ENCODE measurements at places on chromosomes 2 and 18.

DNA sequence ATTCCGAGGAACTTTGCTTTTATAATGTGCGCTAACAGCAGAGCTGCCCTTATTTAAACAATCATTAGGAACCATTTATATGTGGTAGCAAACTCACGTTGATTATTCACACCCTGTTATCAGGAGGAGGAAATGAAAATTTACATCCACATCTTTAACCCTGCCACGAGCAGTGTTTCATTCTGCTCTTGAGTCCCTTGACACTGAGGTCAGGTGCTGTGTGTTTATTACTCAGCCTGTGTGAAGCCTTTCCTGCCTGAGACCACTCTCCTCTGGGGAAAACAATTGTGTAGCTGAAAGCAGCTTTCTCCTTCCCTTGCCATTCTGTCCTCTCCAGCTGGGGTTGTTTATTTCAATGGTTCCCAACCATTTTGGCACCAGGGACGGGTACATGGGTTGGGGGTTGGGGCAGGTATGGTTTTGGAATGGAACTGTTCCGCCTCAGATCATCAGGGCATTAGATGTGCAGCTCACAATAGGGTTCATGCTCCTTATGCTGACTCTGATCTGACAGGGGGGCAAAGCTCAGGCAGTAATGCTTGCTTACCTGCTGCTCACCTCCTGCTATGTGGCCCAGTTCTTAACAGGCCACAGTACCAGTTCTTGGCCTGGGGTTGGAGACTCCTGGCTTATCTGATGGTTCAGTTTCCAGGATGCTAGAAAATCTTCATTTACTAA, 651.1 kb downstream of the TDRD15 start:
- no peak for DNase-seq

DNA sequence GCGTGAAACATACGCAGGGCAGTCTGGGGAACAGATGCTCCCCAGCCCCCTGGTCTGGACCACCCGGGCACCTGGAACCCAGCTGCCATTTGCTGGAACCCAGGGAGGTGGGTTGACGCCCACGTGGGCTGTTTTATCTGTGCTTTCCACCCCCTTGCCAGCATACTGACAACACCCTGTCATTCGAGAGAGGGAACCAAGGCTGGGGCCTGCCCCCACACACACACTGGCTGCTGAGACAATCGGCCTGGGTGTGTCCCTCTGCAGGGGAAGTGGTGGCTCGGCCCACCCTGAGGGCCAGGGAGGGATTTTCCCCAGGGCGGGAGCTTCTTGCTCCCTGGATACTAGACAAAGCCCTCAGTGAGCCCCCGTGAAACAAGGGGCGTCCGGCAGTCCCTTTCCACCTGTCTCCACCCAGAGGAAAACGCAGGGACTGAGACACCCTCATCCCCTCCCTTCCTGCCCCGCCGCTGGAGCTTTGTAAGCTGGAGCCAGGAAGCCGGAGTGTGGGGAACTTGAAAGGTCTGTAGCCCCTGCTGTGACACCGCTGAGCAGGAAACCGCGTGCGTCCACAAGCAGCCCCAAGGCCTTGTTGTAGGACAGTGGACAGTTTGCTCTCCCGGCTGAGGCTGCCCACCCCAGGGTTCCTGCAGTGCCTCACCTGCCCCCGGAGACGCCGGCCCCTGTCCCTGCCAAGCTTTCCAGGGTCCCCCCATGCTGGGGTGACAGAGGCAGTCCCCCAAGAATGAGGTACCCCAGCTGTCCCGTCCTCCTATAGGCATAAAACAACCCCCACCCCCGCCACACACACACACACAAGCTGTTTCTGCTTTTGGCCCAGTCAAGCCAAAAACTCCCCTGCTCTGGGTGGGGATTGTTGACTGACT, 14.1 kb upstream of the KLF11 start:
- DNase-seq, result no peak

DNA sequence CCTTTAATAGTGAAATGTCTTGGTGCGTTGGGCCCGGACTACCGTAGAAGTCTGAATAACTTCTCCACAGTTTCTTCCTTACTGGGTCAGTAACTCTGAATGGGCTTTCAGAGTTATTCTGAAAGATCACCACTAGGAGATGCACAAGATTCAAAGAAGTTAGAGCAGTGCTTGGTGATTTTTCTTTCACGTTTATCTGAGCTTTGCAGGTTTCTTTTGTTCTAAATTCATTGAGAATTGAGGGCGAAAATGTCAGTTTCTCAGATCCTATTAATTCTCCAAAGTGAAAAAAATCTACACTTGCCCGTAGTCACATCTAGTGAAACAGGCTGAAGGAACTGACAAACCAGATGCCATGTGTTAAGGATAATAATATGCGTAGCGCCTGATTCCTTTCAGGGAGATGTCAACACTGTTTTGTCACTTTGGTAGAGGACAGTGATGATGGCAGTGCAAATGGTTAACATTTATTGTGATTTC, 70.1 kb downstream of the QPCT start:
- DNase-seq, result no peak

DNA sequence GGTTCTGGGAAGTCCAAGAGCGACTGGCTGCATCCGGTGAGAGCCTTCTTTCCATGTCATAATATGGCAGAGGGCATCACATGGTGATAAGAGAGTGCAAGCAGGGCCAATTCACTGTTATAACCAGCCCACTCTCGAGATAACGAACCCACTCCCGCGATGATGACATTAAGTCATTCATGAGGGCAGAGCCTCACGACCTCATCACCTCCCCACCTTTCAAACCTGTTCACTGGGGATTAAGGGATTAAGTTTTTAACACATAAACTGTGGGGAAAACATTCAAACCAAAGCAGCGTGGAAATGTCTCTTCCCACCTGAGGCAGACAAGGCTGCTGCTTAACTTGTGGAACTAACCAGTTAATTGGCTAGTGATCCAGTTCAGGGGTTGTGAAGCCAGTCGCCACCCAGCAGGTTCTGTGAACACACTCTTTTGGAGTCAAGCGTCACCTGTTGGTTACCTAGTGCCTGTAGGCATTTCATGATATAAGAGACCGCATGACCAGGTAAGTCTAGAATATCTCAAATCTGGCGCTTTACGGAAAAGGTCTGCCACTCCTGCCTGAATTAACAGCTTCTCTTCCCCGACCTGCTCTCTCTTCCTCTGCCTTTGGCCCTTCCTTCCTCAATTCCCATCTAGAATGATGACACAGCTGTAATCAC, 54.3 kb downstream of the EDAR start:
- no peak for DNase-seq

Data from iPS DF 19.7 (cell line).